ENCODE measurements at places on chromosomes 16 and 17.

DNA sequence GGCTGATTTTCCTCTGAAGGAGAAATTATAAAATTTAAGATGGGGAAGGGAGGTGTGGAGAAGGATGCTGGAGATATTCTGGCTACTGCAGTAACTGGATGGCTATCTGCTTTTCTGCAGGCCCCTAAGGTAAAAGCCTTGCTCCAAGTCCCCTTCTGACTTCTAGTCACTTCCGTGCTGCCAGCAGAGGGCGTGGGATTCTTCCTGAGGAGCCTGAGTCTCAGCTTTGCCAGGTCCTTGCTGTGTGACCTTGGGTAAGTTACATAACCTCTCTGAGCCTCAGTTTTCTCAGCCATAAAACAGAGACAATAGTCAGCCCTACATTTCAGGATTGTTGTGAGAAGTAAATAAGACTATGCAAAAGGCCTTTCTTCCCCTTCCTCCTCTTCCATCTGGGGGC, 24.3 kb upstream of the TMEM220 start:
- DNase-seq = peak; percentile 23

DNA sequence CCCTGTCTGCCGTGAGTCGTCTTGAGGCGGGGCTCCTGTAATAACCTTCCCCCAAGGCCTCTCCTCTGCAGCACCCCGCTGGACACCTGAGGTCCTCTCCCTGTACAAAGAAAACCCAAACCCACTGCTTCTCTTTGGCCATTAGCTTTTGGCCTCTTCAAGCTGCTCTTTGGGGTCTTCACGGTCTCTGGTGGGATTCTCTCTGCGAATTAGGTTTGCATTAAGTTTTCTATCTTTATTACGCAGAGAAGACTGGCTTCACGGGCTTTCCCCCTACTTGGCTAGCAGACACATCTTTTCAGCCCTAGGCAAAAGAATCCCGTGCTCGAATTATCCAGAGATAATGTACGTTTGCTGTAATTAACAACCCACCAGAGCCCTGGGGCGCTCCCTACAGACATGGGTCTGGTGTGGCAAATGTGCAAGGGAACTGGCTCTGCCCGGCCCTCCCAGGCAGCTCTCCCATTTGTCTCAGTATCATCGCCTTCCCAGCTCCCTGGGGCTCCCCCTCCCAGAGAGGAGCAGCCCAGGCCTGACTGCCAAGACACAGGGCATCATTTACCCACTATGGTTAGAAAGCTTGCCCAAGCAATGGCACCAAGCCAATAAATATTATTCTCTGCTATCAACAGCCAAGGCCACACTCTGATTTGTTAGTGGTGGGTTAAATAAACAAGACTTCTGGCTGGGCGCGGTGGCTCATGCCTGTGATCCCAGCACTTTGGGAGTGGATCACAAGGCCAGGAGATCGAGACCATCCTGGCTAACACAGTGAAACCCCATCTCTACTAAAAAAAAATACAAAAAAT, 24.7 kb upstream of the KLHDC4 start:
- no peak for DNase-seq

DNA sequence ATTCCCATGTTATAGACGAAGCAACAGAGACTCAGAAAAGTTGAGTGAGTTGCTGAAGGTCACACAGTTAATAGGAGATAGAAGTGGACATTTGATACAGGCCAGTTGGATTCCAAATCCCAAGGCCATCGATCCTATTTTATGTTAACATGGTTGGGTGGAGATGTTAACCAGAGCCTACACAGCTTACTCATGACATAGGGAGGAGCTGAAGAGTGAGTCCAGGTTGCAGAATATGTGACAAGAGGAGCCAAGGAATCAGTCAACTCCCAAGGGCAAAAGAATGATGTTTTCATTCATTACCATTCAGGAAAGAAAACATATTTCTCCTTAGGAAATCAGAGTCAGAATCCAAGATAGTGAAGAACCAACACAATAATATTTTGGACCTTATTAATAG, 40.3 kb upstream of the GAS7 start:
- DNase-seq = no peak

DNA sequence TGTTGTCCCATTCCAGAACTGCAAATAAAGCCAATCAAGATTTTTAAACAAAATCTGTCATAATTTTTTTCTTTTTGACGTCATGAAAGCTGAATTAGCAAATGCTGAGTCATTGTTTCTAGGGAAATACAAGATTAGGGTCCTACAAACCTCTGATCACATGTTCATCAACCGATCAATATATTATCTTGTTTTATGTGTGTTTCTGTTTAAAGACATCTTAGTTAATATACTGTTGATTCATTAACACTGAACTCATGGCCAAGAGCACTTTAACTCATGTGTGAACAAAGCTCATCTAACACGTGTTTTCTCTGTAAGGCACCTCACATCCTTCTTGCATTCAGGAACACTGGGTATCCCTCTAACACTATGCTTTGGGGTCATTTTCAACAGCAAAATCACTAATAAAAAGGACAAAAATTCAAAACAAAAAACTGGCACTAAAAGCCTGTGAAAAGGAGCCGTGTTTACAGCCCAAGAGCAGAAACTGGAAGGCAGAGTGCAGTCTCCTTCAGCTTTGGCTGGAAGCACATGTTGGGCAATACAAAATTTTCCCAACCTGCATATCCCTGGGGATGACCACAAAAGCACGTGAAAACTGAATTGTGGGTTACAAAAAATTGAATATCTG, 102.5 kb downstream of the PARN start:
- peak; percentile 30 for DNase-seq

DNA sequence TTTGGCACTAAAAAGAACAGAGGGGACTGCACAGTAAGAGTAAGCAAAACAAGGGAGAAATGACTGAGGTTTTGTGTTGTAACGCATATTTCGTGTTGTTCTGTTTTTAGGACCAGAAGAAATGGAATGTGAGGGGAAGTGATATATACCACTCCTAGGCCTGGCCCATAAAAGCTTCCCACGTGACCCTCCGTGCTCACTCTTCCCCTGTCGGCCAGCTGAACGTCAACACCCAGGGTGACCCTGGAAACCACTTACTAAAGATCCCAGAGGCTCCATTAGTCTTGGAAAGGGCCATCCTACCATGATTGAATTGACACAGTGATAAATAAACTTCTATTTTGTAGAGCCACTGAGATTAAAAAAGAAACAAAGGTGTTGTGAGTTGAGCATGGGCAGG, 79.8 kb downstream of the HELZ start:
- no peak for DNase-seq

GRCh38 chr16:49592546-49593423, 219.2 kb downstream of the C16orf78 start:
- DNase-seq = peak; percentile 7

Data from foreskin fibroblast (primary cell).